Muscle of arm (tissue), 14 donors: ENCODE measurements at places on chromosomes 12 and 14.
A peak's percentile ranks its signal among the peaks of the same experiment; 100 is the strongest.

DNA sequence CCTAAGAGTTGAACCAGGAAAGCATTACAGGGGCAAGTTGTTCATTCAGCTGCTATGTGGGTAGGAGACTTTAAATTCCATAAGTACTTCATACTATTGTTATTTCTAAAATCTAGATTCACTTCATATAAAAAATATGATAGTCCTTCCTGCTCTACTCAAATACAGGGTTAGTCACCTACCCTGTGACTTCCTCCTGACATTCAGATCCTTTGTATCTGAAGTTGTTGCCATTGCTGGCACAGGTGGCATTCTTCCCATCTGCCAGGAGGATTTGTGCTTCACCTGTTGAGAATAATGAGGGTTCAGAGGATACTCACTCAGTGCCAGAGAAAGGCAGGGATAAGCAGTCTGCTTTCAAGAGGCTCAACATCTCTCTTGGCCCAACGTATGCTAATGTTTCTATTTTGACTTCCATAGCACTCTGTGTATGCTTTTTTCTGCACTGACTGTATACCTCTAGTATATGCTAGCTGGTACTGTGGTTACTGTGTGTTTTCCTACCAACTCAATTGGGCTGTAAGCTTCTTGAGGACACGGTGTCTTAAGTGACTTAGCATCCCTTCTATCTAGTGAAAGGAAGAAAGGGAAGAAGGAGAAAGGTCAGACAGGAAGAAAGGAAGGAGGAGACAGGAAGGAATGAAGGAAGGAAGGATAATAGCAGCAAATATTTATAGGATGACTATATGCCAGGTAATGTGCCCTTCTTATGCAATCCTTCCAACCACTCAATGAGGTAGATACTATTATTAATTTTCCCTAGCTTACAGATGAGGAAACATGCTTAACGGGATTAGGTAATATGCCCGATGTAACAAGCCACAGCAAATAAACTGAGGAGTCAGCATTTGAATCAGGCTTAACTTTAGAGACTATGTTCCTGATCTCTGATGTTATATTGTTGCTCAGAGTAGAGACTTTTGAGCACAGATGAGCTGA is 38.5 kb upstream of the FGF6 start:
- no peak for DNase-seq

- no peak for DNase-seq
These were observed 59.3 kb downstream of the FOXN3 start for GRCh38 chr14:89357655-89358297.

GRCh38 chr12:76117067-76117691 is 32.7 kb upstream of the NAP1L1 start:
- DNase-seq = no peak

DNA sequence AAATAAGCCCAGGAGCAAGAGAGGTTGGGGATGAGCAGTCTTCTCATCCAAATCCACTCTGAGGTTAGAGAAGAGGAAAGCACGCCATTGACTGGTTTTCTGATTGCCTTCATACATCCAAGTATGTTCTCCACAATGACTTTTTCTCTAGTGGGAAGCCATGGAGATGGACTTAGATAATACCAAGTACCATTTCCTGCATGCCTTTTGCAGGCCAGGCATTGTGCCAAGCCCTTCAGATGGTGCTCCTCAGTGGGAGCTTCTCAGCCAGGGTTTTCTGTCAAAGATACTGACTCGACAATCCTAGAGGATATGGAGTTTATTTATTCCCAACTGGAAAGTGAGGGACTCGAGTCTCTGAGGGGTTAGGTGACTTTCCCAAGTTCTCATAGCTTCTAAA is 218.0 kb downstream of the ZFP36L1 start:
- no peak for DNase-seq

GRCh38 chr12:24226745-24227350 is 277.4 kb upstream of the SOX5 start:
- DNase-seq = no peak

DNA sequence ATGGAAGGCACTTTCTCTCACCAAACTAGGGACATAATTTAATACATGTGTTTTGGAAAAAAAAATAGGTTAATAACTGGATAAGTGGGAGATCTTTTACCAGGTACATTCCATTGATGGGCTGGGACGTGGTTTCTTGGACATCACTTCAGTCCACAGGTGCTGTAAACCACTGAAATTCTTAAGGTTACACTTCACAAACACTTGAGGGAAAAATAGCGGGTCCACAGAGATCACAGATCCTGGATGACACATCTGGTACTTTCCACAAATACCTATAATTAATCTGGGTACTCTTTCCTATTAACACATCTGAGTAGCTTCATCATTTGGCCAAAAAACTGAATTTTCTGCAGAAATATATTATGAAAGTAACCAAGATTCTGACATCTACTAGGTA is 85.0 kb downstream of the POLR3B start:
- DNase-seq = no peak

- DNase-seq = no peak
These were observed 158.9 kb upstream of the PWP1 start for GRCh38 chr12:107526555-107527180.

DNA sequence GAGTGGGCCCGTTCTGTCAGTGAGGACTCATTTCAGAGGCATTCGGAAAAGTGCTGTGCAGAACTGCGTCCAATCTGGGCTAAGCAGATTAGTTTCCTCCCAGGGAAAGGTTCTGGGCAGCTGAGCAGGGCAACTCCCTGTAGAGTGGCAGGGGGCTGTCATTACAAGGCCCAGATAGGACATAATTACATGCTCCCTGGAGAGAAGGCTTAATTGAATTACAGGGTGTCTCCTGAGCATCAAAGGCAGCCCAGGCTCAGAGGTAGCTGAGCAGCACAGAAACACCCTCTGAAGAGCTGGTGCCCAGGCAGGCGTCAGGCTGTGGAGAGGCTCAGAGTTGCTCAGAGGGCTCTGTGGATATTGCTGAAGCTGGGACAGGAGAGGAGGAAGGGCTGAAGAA is 36.0 kb downstream of the SLC8A3 start:
- no peak for DNase-seq

GRCh38 chr12:108505129-108505528 is 9.9 kb upstream of the FICD start:
- no peak for DNase-seq

DNA sequence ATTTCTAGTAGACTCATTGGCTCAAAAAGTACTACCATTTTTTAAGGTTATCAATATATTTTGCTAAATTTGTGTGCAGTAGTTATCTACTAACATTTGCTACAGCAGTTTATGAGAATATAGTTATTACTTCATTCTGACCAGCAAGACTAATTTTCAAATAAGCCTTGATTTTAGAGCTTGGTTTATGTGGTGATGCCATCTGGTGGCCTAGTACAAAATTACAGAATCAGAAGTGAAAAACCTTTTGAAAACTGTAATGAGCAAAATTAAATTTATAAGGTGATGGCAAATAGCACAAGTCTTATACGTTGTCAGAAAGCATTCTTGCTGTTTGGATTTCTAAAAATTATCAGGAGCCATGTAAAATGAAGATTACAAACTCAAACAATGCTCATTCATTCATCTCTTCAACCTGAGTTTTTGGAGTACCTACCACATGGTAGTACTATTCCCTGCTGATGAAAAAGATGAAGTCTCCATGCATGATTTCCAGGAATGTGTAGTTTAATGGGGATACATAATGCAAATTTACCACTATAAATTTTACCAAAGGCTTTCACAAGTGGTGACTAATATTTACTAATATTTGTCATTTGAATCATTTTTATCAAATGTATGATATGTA is 51.0 kb downstream of the MAGOHB start:
- DNase-seq = peak; percentile 25

DNA sequence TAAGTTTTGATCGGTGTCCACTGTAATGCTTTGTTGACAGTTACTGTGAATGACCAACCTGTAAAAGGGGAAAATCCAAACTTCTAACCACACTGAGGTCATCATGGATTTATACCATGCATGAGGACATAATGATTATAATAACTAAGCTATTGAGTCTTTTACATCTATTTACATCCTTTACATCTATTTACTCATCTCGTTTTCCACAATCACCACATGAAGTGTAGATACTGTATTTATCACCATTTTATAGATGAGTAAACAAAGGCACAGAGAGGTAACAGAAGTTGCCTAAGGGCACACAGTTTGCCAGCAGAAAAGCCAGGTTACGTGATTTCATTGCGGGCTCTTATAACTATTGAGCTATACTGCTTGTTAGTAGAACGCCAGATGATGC is 27.9 kb upstream of the EID3 start:
- DNase-seq = no peak

DNA sequence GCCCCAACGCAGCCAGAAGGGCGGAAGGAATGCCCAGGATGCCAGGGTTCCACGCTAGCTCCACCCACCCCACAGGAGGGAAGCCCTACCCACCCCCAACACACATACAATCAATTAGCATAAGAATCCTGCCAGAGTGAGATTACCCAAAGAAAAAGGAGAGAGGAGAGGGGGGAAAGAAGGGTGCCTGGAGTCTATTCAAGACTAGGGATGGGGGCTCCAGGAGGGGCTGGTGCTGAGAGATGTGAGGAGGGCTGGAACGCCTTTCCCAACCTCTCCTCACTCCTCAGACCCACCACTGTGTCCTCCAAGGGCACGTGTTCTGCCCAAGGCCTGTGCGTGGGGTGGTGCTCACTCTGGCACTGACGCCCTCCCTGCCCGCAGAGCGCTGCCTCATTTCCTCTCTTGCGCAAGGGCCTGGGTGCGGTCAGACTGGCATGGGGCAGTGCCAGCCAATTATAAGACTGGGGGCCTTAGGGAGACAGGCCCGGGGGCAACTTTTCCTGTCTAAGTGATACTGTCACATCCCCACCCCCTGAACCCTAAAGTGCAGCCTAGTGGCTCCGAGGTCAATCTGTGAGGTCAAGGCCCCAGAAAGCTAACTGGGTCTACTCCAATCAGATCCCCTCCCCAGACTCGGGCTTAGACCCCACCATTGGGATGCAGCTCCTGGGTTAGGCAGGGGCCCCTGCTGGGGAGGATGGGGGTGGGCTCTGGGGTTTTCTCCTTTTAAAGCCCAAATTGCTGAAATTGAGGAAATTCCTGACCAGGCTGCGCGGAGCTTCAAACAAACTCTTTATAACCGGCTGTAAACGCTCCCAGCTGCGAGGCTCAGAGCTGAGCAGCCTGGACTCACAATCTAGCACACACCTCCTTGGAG is 10.2 kb upstream of the ITGB7 start:
- DNase-seq = no peak

DNA sequence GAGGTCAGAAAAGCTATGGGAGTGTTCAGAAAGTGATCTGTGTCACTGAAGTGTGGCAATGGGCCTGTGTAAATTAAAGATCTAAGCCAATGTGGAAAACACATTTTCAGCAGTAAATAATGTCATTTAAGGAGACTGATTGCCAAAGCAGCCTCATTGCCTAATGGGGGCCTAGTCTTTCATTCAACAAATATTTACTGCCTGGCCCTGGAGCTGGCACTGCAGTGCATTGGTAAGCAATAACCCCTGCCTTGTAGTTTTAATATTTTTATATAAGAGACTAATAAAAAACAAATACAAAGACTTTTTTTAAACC is 326.6 kb downstream of the BTG1 start:
- DNase-seq = no peak

DNA sequence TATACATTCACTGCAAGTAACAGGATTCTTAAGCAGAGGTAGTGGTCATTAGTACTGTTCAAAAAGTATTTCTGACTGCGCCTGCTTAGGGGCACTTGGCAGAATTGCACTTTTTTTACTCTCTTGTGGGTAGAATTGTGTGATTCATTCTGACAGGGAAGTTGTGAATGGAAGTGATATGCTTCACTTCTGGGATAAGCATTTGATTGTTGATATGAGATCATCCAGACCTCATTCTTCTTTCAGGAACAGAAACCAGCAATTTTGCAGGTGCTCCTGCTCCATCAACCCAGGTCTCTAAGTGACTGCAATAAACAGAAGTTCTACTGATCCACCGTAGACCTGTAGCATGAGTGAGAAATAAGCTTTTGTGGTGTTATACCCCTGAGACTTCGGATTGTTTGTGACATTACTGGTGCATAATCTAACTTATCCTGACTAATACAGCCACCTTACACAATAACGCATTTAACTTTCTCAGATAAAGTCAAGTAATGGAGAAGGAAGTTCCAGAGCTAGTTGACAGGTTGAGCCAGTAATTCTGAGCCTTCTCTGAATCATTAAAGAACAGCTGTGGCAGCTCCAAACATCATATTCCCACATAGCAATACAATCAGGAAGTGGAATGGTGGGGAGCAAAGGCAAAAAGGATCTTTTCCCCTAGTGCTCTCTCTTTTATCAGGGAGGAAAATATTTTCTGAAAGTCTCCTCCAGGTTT is 387.9 kb downstream of the SYT1 start:
- no peak for DNase-seq
